ENCODE measurements at places on chromosomes 13 and 19. TPM values are rescaled to one million over a fixed set of nuclear protein-coding genes. Genes with fewer than 3 reads are reported as not detected.
A peak's percentile ranks its signal among the peaks of the same experiment; 100 is the strongest.

DNA sequence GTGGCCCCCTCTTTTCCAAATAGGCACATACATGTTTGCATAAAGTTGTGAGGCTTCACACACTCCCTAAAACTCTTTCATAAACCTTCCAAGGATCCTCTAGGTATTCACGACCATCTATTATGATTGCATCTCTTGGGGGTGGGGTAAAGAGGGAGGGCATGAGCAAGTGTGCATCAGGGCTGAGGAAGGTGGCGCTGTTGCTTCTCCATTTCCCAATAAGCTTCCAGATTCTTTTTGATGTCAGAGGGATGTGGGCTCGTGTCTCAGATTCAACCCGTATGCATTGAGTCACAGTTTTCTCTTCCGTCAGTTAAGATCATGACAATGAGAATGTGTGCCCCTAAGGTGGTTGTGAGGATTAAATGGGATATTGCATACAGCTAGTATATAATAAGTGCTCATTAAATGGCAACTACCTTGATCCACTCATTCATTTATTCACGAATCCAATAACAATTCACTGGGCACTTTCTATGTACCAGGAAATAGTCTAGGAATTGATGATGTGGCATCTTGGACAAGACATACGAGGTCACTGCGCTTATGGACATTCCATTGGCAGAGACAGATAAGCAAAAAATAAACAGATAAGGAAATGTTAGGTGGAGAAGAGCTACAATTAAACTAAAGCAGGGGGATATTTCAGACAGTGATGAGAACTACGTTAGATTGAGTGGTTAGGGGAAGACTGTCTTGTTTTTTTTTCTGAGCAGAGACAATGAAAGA lies 10.3 kb downstream of the CYP2B6 start:
- DNase-seq: no peak

DNA sequence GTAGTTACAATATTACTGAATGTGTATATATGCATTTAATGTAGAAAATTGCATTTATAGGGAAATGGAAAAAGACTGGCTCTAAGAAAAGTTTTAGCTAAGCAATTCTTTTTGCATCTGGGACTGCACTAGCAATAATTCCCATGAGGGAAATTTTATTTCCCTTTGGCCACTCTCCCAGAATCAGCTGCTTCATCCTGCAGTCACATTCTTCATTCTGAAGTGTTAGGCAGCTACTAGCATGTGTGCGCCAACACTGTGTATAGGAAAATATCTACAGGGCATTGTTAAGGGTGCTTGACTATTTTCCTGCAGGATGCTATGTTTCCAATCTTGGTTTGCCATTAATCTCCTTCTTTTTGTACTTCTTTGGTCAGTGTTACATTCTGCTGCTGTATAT lies 312.8 kb upstream of the PCDH20 start:
- DNase-seq: no peak

GRCh38 chr13:73984201-73984600 lies 150.0 kb downstream of the KLF12 start:
- DNase-seq: no peak

DNA sequence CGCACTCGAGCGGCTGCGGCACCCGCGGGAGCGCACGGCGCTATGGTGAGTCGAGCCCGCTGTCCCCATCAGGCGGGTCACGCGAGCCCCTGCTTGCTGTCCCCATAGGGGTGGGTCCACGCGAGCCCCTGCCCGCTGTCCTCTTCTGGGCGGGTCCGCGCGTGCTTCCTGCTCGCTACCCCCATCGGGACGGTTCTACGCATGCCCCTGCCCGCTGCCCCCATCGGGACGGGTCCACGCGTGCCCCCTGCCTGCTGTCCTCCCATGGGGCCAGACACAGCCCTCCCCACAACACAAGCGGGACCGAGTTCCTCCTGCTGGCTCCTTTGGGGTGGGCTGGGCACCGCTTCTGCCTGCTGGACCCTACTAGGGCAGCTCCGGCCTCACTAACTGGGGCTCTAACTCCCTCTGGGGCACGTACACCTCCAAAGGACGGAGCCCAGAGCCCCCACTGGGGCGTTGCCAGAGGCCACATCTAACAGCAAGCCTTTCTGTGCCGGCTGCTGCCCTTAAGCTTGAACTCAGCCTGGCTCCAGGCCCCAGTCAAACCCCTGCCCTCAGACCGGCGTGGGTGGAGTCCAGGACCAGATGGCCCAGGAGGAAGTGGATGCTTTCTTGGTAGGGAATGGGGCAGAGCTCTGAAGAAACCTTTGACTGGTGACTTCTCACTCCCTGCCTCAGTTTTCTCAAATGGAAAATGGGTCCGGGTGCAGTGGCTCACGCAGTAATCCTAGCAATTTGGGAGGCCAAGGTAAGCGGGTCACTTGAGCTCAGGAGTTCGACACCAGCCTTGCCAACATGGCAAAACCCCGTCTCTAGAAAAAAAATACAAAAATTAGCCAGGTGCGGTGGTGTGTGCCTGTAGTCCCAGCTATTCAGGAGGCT lies 722 bp downstream of the COLGALT1 start:
- no peak for DNase-seq

DNA sequence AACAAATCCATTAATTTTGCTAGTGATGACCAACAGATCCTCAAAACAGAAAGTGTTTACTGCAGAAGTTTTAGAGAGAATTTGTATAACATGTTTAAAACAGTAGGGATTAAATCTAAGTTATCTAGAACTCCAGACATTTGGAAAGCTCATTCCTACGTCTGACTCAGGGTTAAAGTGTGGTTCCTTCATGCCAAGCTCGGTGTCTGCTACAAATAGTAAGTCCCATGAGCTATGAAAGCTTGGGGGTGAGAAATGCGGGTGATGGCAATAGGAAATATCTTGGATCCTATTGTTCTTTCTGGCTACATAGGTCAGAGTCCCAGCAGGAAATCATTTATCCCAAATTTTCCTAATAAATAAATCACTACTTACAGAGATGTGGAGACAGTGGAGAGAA lies 867.1 kb downstream of the UQCRFS1 start:
- no peak for DNase-seq

- peak; percentile 80 for DNase-seq
Measured at GRCh38 chr19:57746580-57747471, at the start of gene ZNF776. Gene ZNF776, plus strand, starts transcription at chr19:57746815. Its CDS starts 244 bp downstream, at chr19:57747059.

DNA sequence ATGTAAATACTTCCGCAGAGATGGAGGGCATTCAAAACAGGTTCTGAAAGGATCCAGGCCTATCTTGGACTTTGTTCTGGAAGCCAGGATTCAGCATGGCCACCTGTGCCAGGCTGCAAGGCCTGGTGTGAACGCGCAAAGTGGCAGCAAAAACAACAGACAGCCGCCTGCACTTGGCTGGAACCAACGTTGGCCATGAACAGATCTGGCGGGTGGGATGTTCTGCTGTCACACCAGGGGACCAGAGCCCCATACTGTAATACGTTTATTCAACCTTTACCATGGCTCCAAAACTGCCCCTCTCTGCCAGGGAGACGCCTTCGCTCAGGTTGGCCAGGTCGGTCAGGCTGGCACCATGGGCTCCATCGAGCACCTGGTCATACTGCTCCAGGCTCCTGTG lies 69.7 kb downstream of the EPS15L1 start:
- no peak for DNase-seq

GRCh38 chr13:109119896-109120295 lies 490.5 kb downstream of the MYO16 start:
- no peak for DNase-seq

DNA sequence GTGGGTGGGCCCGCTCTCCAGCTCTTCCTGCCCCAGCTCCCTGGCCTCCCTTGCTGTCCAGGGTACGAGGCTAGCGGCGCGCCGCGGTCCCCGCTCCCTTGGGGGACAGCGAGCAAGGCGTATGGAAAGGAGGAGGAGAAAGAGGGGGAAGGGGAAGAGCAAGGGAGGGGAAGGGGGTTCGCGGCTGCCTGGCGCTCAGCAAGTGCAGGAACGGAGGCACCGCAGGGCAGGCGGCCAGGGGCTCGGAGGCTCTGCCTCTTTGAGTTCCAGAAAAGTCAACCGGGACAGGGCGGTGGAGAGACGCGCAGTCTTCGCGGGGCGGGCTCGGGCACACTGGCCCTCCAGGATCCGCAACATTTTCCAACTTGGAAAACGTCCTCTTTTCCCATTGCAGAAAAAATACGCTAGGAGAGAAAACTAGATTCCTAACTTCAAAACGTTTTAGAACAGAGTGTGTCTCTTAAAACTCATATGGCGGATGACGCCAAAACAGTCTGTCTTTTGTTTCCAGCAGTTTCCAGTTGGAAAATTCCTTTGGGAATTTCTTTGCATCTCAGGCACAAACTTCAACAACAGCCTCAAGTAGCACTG lies 23.1 kb upstream of the TNFRSF19 start:
- no peak for DNase-seq

DNA sequence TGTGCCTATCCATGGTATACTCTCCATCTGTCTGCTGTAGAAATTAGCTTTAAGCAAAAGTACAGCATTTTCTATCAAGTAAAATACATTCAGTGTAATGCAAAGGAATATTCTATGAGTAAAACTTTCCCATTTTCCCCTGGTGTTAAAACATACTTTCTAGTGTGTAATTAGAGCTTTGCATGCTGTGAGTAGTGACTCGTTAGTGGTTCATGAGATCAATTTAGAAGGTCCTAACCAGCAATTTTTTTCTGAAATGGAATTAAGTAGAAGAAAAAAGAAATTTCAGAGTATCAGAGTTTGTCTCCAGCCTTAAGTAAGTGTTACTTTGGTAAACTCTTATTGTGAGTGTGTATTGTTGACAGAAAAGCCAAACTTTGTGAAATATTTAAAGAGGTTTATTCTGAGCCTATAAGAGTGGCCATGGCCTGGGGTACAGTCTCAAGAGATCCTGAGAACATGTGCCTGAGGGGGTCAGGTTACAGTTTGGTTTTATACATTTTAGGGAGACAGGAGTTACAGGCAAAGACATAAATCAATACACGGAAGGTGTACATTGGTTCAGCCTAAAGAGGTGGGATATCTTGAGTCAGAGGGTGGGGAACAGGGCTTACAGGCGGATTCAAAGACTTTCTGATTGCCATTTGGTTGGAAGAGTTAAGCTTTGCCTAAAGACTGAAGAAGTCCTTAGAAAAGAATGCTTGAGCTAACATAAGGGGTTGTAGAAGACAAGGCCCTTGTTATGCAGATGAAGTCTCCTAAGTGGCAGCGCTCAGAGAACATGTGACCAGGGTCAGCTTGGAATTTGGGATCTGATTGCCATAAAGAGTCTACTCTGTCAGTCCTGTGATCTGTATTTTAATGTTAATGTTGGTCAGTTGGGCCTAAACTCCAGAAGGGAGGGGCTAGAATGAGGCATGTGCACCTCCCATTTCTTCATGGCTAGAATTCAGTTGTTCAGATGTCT lies 25.5 kb downstream of the FAM187B start:
- DNase-seq: no peak

CELF5 gene
- total RNA-seq: 0.29 TPM

PNMA8B gene
- 0.21 TPM for total RNA-seq

C19orf33 gene
- not detected for total RNA-seq
